Mesenteric fat pad (tissue), 1 donor: ENCODE measurements at places on chromosomes 3 and 15.

DNA sequence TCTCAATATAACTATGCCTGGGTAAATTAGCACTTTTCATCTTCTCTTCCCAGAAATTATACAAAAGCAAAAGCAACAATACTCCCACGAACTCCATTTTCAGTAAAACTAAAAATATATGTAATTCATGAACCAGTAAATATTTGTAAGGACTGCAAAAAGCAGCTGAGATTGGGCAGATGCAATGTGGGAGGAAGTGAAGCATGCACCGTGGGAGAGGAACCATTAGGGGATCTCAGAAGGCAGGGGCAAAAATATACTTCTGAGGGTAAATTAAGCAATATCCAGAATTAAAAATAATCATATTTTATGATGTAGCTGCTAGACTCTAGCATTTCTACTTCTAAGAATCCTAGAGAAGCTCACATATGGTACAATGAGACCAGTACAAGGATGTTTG is 20.2 kb downstream of the CFAP91 start:
- DNase-seq, result no peak

DNA sequence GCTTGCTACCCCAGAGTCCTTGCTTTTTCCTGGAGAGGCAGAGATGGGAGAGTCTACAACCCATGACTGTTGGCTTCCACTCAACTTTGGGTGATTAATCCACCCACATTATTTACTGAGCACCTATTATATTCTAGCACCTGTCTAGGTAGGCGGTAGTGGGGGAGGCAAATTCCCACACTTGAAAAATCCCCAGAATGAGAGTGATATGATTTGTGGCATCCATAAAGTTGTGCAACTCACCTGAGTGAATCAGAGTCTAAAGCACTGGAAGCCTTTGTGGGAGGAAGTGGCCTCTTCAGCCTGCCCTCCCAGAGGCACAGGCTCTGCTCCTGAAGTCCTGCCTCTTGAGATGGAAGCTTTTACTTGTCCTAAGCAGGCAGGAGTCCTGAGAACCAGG is 40.4 kb upstream of the CTNNB1 start:
- no peak for DNase-seq

GRCh38 chr3:54563501-54564200 is 364.2 kb downstream of the LRTM1 start:
- no peak for DNase-seq

GRCh38 chr3:66797889-66798560 is 200.1 kb upstream of the KBTBD8 start:
- no peak for DNase-seq

DNA sequence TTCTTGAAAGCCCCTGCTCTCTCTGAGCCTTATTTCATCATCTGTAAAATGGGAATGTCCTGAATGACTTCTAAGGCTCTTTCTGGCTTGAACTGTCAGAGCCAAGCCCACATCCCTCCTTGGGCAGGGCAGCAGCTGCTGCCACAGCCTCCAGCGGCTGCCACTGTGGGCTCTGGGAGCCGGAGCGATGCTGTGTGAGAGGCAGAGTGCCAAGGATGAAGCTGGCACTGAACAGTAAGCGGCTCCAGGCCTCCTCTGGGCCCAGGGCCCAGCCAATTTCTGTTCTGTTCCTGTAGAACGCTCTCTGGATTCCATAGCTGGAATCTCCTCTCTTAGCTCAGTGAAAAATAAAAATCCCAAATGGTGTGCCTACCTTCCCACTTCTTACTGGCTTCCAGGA is 4.4 kb downstream of the CPLX3 start:
- no peak for DNase-seq
